AG08396 (cell line): ENCODE measurements at places on chromosomes 4 and X.

DNA sequence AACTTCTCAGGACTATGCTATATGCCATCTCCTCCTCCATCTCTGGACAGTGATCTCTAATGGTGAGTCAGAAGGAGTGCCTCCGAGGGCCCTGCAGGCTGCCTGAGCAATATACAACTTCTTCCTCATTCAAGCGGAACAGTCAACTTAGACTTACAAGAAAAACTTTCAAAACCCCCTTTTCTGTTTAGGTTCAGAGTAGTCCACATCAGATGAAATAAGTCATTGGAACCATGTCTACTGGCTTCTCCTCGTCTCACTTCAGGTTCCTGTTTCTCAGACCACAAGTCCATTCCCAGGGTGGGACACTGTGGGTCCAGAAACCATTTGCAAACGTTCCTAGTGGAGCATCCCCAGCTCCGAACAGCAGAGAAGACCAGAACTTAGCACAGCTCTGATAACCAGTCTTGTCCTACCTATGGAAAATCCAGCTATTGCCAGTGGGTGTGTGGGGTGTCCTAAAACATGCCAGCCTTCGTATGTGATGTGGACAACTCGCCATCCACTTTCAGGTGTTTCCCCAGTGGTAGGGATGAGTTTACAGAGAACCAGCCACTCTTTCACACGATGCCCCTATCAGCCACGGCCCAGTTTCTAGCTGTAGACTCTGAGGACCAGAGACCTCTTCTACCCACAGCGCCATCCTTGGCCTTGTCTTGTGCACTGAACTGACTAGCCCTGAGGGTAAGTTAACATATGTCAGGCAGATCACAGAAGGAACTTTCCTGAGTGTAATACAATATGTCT lies 32.7 kb upstream of the NKRF start:
- DNase-seq: no peak

DNA sequence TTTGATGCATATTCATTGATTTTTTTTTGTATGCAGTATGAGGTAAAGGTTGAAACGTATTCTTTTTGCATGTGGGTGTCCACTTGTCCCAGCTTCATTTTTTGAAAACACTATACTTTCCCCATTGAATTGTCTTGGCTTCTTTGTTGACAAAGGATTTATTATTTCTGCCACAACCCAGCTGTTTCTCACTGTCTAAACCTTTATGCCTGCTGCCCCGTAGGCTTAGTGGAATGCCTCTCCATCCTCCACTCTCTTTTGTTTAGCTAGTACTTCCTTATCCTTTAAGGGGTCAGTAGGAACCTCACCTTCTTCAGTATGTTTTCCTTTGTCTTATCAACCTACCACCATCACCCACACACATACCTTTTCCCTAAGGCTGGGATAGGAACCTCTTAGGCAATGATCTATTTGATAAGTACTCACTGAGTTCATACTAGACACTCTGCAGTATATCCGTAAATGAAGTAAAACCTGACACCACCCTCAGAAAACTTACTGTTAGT lies 8.5 kb downstream of the FMR1 start:
- no peak for DNase-seq

- no peak for DNase-seq
Measured at GRCh38 chrX:3592184-3592583, 121.3 kb downstream of the PRKX start.

DNA sequence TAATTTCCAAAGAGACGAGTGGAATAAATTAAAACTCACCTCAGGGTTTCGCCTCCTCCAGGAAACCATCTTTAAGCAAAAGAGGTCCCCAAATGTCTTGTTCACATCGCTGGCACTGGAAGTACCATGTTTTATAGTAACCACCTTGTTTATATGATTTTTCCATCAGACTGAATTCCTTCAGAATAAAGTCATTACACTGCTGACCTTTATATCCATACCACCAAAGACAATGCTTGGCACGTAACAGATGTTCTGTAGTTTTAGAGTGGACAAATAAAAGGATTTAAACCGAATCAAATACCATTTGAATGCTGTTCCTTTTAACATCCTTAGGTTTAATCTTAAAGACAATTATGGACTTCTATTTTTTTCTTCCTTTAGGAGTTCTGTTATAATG lies 4.7 kb downstream of the NUDT6 start:
- no peak for DNase-seq

- no peak for DNase-seq
Measured at GRCh38 chr4:99084595-99084994, 4.0 kb downstream of the ADH5 start.

- DNase-seq: no peak
Measured at GRCh38 chr4:157739242-157739641, 433.6 kb downstream of the GASK1B start.

DNA sequence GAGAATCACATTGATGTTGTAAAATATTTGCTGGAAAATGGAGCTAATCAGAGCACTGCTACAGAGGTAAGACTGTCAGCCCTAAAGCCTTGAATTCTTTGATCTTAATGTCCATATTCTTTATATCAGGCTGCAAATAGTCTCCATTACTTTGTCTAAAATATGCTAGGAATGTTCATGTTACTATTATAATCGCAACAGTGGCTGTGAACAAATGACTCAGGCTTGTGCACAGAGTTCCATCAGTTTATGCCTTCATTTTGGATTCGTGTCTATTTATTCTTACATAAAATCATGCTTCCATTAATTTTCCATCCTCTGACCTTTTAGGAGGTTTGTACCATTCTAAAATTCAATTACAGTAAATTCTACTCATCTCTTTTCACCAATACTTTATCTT lies 182.7 kb downstream of the ANK2 start:
- no peak for DNase-seq

DNA sequence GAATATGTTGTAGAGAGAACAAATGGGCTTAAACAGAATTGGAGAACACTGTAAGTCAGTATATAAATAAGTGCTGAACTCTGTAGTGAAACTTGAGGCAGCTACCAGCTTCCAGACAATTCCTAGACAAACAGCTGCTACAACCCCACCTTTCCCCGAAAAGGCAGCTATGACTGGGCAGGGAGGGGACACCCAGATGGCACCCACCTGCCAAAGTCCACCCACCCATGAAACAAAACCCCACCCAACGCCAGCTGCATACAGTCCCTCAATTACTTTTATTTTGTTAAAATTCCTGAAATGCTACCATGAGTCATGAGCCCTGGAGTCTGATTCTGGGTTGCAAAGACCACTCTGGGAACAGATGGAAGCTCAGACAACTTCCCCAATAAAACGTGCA lies 24.4 kb downstream of the RELL1 start:
- DNase-seq: peak; percentile 48

- no peak for DNase-seq
Measured at GRCh38 chr4:76923619-76924357, 25.8 kb upstream of the SEPTIN11 start.

DNA sequence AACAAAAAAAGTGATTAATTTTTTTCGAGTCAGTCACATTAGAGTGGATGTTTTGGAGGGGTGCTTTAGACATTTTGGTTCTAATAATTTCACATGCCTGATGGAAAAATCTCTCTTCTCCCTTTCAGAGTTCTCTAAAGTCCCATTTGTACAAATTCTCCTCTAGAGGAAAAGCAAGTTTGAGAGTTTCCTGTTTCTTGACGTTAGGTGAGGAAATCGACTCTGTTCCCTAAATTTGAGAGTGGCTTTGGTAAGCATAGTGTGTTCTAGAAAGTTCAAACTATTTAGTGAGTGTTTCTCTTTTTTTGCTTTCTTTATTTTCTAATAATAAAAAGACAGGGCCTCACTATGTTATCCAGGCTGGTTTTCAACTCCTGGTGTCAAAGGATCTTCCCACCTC lies 1.6 kb upstream of the ATP6AP2 start:
- DNase-seq: no peak

- DNase-seq: no peak
Measured at GRCh38 chr4:16692524-16692923, 205.9 kb downstream of the LDB2 start.

- no peak for DNase-seq
Measured at GRCh38 chrX:20382518-20383297, 116.0 kb upstream of the RPS6KA3 start.

- DNase-seq: no peak
Measured at GRCh38 chr4:71609167-71609566, 174.7 kb downstream of the GC start.

DNA sequence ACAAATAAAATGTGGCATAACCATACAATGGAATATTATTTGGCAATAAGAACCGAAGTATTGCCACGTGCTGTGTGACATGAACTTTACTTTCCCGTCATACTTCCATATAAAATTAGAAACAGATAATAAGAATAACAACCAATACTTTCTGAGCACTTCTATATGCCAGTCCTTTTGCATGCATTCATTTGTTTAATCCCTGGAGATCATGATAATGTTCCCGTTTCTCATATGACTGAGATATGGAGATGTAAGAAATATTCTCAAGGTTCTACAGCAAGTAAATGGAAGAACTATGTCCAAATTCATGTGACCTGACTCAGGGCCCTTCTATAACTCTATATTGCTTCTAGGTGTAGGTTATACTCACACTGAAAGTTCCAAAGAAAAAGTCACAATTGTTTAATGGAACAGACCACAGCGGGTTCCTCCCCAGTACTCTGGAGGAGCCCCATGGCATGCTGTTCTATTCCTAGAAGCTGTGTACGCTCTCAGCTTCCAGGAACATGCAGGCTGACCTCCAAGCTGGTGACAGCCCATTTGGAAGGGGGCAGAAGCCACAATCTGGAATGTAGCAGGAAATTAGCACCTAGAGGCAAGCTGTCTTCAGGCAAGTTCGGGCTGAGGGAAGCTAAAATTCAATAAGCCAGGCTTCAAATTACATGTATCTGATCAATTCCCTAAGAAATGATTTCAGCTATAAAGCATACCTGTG lies 31.5 kb downstream of the QDPR start:
- DNase-seq: no peak

- no peak for DNase-seq
Measured at GRCh38 chr4:184816962-184817361, 8.8 kb downstream of the ACSL1 start.

GRCh38 chr4:72858328-72858727 lies 211.2 kb downstream of the COX18 start:
- DNase-seq: peak; percentile 16

DNA sequence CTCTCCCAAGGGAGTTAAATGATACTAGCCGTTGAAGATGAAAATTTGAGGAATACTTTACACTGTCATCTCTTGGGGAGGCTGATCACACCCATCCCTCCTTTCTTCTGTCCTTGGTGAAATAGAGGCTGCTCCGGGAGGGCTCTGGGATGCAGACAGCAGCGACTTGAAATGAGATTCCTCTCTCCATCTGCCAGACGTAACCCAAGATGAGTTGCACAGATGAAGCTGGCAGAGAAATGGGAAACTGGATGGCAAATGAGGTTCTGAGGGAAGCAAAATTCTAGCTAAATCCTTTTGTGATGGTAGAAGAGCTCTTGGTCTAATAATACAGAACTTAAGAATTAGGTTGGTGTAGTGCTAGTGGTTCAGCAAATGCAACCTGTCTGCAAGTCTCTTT lies 201.4 kb downstream of the AASDH start:
- no peak for DNase-seq

- no peak for DNase-seq
Measured at GRCh38 chrX:115940348-115940747, 230.2 kb upstream of the AGTR2 start.

DNA sequence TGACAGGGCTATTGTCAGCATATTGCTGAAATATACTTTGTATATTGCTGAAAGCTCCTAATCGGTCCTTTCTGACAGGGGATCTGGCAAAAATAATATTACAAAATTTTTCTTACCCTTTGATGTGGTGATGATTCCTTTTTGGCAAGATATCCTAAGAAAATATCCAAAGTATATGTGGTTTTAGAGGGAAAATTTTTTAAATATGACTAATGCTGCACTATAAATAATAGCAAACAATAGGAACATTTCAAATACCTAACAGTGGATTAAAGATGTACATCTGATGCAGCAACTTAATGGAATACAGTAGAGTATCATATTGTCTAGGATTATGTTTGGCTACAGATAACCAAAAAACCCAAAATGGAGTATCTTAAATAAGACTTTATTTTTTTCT lies 49.6 kb downstream of the RRAGB start:
- DNase-seq: no peak
